Smooth muscle cell of the umbilical artery (primary cell): ENCODE measurements at places on chromosomes 7 and 10. TPM values are rescaled to one million over a fixed set of nuclear protein-coding genes. Genes with fewer than 3 reads are reported as not detected.

TDRD1 gene
- 0.05 TPM in 1 of 2 replicates, not detected in the other for total RNA-seq

DOCK1 gene
- total RNA-seq, result 69.8 and 102 TPM in 2 replicates

HTR5A gene
- total RNA-seq, result not detected in 2 replicates

GPR146 gene
- 3.8 and 7.7 TPM in 2 replicates for total RNA-seq

TAS2R4 gene
- 1.2 and 1.4 TPM in 2 replicates for total RNA-seq

LEP gene
- total RNA-seq, result not detected in 2 replicates

SAMD9L gene
- total RNA-seq, result 11.9 and 17.0 TPM in 2 replicates

PDZD7 gene
- 1.2 and 1.5 TPM in 2 replicates for total RNA-seq

CHN2 gene
- total RNA-seq, result 0.28 and 1.5 TPM in 2 replicates

ATG9B gene
- total RNA-seq, result 1.6 and 2.1 TPM in 2 replicates

CUZD1 gene
- total RNA-seq, result 0.23 and 0.30 TPM in 2 replicates

HGF gene
- 31.6 and 83.4 TPM in 2 replicates for total RNA-seq

SAP25 gene
- not detected in 2 replicates for total RNA-seq

TEX47 gene
- not detected in 2 replicates for total RNA-seq

LMOD2 gene
- total RNA-seq, result not detected in 2 replicates

LRRN3 gene
- total RNA-seq, result 3.2 and 3.6 TPM in 2 replicates

CHRM2 gene
- total RNA-seq, result 0.14 and 6.2 TPM in 2 replicates

NACAD gene
- 1.2 and 7.4 TPM in 2 replicates for total RNA-seq

OR2A5 gene
- total RNA-seq, result not detected in 2 replicates

SORBS1 gene
- 12.5 and 20.9 TPM in 2 replicates for total RNA-seq

BICC1 gene
- total RNA-seq, result 21.9 and 22.0 TPM in 2 replicates

LBX1 gene
- total RNA-seq, result not detected in 2 replicates

CAMK2B gene
- total RNA-seq, result not detected in 2 replicates

ADRB1 gene
- not detected in 2 replicates for total RNA-seq

GPR15LG gene
- total RNA-seq, result not detected in 2 replicates

UTF1 gene
- total RNA-seq, result not detected in 2 replicates

TMEM72 gene
- total RNA-seq, result not detected in 2 replicates

TRIM50 gene
- not detected in 2 replicates for total RNA-seq
